ENCODE measurements at places on chromosomes 16 and 17.

GRCh38 chr17:8375738-8376259, 705 bp downstream of the KRABD2 start:
- DNase-seq: no peak

DNA sequence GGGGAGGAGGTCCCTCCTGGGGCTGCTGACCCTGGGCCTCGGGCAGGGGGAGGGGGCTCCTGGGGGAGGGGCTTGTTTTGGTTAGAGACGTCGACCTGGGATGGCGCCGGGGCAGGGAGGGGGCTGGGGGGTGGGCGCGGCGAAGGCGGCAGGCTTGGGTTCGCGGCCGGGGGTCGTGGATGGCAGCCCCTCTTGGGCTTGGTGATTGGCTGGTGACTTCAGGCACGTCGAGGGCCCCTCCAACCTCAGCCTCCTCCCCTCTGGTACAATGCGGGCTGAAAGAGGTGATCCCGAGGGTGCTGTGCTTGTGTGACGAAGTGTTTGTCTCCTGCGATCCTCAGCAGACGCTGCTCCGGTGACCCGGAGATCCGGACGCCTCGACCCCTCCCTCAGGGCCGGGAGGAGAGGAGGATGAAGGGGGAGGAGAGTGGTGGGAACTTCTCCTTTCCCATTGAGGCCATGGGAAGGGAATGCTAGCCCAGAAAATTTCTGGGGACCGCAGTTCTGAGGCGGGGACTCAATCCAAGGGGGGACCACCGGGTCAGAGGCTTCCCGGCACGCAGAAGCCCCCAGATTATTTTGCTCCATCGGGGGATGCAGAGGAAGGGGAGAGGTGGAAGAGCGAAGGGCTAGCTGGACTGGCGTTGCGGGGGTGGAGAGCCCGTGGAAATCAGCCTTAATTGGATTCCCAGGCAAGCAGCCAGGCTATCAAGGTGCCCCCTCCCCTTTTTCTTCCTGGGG, 43.9 kb downstream of the RAI1 start:
- DNase-seq: no peak

DNA sequence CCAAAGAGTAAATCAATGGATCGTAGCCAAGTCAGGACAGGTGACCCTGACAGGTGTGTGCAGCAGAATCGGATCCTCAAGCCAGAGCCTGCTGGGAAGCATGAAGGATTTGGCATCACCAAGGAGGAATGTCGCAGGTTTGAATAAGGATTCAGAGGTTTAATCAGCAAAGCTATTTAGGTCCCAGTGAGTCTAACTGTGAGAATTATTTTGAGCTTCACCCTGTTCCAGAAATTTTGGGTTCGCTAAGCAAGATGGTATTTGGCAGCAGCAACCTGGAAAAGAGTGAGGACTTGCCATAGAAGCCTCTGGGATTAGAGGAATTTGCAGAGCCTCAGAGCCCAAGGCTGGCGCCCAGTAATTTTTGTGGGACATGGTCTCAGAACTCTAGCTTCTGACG, 173.0 kb downstream of the CCDC182 start:
- no peak for DNase-seq

- no peak for DNase-seq
Measured at GRCh38 chr16:26649381-26650045, 417.2 kb upstream of the C16orf82 start.

DNA sequence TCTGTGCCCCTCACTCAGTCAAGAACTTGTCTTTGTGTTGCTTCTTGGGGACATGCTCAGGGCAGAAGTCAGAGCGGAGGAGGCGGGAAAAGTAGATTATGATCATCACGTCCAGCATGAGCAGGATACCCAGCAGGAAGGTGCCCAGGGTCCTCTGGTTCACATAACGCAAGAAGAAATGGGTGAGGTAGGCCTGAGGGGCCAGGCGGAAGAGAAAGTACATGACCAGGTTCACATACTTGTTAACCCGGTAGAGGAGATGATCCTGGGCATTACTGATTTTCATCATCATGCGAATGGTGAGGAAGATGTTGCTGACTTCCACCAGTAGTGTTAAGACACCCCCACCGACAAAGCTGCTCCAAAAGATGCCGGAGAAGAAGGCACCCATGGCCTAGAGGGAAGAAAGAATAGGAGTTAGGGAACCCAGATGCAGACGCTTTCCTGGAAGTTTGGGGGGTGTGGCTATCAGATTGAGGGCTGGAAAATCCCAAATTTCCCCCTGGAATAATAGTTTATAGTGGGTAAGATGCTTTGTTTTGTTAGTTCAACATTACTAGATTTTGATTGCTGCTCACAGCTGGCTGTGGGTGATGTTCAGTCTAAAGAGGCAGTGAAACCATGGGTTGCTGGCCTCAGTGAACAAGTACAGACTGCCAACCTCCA, 1.4 kb downstream of the TLCD1 start:
- DNase-seq: no peak

DNA sequence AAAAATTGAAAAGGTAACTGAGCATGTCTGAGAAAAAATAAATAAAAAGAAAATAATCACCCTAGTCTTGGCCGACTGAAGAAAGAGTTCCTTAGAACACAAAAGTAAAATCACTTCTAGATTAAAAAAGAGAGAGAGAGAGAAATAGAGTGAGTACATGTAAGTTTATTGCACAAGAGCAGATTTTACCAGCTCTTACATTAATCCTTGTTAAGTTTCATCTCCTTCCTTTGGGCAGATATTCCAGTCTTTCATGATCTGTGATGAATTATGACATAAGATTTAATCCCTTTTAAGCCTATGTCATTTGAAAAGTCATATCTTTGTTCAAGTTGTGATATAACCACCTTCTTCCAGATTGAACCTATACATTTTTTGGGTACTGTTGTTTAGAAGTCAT, 54.8 kb downstream of the NFAT5 start:
- DNase-seq: no peak

- no peak for DNase-seq
Measured at GRCh38 chr17:77498791-77499698, 358.3 kb downstream of the SEC14L1 start.

GRCh38 chr16:86868786-86869185, 290.4 kb downstream of the FOXL1 start:
- no peak for DNase-seq

DNA sequence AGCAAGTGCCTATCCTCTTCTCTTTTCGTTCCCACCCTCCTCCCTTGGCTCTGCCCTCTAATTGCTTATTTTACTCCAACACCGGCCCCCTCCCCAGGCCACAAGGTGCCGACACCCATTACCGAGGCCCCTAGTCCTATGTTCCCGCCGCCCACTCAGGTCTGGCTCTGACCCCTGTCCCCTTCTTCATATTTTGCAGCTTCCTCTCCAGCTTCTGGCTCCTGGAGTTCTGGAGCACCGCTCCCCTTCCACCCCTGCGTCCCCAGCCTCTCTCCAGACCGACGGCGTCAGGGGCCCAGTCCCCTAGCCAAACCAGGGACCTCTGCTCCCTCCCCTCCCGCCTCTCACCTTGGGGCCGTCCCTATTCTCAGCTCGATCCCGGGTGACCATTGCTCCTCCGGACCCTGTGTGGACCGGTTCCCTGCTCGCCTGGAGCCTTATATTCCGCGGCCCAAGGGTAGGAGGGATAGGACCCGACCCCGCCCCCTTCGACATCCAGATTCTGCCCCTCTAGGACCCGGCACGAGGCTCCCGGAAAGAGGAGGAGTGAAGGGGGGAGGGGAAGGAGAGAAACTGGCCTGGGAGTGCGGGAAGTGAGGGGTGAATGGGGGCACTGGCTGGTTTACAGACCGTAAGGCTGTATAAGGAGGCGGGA, at the start of gene HES7:
HES7 (minus strand) TSS at position 412 of the 655 bp plus-strand sequence; CDS start at position 390, 22 bp downstream.
- DNase-seq: no peak

DNA sequence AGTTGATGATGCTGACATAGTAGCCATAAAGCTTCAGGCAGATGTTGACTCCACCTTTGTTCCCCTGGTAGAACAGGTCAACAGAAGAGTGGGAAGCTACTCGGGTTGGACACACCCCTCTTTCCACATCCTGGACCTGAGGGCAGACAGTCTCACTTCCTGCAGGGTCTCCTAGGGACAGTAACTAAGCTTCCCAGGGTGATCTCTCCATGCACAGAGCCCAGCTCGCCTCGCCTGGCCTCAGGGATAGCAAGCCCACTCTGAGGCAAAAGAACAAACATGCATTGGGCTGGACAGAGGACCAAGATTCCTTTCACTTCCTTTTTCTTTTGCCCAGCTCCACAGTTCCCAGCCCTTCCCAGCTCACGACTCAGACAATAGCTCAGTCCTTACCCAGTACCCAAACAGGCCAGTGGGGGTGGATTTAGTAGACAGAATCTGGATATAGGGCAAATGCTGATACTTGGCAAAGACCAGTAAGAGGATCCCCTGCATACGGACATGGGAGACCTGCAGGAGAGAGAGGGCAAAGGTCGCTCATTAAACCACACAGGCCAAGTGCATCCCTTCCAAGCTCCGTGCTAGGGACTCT, 7.0 kb downstream of the INPP5K start:
- no peak for DNase-seq

DNA sequence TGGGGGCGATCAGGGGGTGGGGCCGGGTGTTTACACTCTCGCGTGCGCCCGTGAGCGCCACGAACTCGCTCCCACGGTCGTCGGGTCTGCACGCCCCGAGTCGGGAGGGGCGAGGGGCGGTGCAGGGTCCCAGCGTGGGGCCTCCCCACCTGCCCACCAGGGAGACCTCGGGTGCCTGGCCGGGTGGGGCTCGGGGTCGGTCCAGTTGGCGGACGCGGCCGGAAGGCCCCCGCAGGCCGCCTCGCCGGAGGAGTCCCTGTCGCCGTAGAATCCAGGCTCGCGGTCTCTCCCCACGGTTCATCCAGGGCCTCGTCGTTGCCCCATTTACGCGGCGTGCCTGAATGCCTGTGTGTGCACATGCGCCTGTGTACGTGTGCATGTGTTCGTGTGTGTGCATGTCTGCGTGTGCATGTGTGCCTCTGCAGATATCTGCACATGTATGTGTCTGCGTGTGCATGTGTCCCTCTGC, 510 bp upstream of the RAB40B start:
- DNase-seq: no peak

GRCh38 chr16:72961115-72961832, 86.7 kb downstream of the ZFHX3 start:
- DNase-seq: no peak

DNA sequence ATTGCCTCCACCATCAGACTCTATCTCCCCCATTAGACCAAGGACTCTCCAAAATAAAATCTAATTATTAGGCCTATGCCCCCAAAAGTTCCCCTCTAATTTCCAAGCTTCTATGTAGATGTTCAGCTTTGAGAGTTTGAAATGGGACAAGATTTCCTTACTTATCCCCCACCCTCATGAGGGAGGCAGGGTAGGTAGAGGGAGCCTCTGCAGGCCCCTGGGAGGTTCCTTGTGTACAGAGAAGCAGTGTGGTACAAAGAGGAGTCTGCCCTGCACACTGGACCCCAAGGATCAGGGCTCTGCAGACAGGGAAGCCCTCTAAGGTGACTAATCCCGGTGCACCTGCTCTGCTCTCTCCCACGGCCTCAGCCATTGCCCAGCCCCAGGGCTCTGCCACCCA, 2.5 kb downstream of the KRT17 start:
- no peak for DNase-seq

- no peak for DNase-seq
Measured at GRCh38 chr16:24088767-24089166, 167.4 kb upstream of the CACNG3 start.

GRCh38 chr17:42920106-42920900, 19.7 kb downstream of the G6PC1 start:
- no peak for DNase-seq

- no peak for DNase-seq
Measured at GRCh38 chr16:76246587-76246986, 30.6 kb upstream of the CNTNAP4 start.

GRCh38 chr16:68267612-68268405, 3.5 kb downstream of the SLC7A6 start:
- no peak for DNase-seq

GRCh38 chr16:11088831-11089230, 144.5 kb downstream of the CLEC16A start:
- DNase-seq: no peak

DNA sequence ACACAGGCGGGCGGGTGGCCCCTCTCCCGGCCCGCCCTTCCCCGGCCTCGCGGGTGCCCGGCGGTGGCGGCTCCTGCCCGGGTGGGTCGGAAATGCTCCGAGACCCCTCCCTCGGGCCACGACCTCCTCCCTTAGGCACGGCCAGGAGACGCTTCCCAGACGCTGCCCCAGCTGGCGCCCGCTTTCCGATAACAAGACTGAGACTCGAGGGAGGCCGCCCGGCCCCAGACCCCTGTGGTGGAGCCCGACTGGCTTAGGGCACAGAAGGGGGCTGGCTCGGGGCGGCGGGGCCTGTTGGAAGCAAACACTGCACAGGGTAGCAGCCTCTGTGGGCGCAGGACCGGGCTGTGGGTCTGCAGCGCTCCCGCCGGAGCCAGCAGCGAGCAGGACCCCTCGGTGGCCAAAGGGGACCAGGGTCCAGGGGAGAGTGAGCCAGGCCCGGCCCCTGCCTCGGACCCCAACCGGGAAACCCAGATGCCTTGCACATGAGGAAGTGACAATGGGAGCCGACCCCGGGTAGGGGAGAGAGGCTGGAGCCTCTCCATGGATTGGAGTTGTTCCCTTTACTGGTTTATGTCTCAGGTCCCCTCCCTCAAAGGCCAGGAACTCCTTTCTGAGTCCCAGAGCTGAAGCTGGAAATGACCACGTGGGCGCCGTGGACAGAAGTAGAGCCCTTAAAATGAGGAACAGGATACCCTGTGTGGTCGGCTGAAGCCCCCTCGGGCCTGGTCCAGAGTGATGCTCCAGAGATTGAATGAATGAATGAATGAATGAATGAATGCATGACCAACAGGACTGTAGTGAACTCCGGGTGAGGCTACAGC, 19.8 kb upstream of the ADCY7 start:
- DNase-seq: no peak

DNA sequence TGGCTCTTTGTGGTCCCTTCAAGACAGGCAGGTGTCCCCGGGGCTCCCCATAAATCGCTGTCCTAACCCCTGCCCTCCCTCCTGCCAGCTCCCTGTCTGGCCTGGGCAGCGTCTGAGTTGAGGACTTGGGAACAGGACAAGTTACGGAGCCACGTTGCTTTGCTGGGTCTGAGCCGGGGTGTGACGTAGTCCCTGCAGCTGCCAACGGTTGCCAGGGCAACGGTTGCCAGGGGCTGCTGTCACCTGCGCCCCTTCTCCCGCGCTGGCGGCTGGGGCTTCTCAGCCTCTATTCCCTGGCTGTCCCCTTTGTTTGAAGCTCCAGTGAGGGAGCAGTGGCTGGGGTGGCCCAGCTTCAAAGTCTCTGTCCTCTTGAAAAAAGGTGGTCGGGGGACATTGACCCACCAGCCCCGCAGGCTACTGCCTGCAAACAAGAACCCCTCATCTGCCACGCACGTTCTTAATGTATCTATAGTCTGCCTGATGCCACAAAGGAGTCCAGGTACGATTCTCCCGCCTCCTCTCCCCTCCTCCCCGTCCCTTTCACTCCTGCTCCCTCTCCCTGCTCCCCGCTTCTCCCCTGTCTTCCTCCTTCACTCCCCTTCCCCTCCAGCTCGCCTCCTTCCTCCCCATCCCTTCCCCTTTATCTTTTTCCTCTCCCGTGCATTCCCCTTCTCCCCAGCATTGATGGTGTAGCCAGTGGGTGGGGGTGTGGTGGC, 10.9 kb downstream of the ADGRG1 start:
- DNase-seq: no peak

DNA sequence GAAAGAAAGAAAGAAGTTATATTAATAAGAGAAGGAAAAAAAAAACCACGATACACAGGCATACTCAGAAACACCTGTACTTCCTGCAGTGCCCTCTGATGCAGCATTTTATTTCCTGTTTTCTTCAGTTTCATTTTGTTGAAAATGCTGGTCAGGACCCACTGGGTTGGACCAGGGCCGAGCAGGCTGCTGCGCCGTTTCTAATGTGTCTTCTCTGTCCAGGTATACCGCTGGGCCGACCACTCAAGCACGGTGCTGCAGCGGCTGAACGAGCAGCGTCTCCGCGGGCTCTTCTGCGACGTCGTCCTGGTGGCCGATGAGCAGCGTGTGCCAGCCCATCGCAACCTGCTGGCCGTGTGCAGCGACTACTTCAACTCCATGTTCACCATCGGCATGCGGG, 8.3 kb downstream of the KLHL36 start:
- no peak for DNase-seq

All from activated T-cell treated with anti-CD3 and anti-CD28 coated beads for 4 hours (primary cell).